ENCODE measurements at places on chromosomes 16 and 17. TPM values are rescaled to one million over a fixed set of nuclear protein-coding genes. Genes with fewer than 3 reads are reported as not detected.

Gene TERB1
- 0.10 TPM for total RNA-seq

- no peak for DNase-seq
Observed at GRCh38 chr16:58039829-58040495, 14.4 kb downstream of the MMP15 start.

GRCh38 chr17:39213852-39214251 lies 11.9 kb downstream of the STAC2 start:
- DNase-seq, result no peak

Gene TBC1D26
- 2.4 TPM for total RNA-seq

DNA sequence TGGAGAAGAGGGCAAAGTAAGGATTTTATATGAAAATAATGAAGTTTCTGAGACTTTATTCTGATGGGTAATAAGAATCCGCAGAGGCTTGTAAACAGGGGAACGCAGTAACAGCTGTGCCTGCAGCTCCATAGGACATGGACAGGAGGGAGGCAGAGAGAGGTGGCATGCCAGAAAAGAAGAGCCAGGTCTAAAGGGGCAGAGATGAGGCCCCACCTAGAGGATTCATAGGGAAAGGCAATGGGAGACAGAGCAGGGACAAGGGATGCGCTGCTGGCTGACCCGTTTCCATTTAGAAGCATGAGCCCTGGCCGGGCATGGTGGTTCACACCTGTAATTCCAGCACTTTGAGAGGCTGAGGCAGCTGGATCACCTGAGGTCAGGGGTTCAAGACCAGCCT lies 340.3 kb upstream of the CDH5 start:
- no peak for DNase-seq

- DNase-seq, result no peak
Observed at GRCh38 chr17:53527473-53527872, 295.3 kb upstream of the KIF2B start.

GRCh38 chr16:86195863-86196630 lies 297.1 kb downstream of the IRF8 start:
- peak; percentile 19 for DNase-seq

DNA sequence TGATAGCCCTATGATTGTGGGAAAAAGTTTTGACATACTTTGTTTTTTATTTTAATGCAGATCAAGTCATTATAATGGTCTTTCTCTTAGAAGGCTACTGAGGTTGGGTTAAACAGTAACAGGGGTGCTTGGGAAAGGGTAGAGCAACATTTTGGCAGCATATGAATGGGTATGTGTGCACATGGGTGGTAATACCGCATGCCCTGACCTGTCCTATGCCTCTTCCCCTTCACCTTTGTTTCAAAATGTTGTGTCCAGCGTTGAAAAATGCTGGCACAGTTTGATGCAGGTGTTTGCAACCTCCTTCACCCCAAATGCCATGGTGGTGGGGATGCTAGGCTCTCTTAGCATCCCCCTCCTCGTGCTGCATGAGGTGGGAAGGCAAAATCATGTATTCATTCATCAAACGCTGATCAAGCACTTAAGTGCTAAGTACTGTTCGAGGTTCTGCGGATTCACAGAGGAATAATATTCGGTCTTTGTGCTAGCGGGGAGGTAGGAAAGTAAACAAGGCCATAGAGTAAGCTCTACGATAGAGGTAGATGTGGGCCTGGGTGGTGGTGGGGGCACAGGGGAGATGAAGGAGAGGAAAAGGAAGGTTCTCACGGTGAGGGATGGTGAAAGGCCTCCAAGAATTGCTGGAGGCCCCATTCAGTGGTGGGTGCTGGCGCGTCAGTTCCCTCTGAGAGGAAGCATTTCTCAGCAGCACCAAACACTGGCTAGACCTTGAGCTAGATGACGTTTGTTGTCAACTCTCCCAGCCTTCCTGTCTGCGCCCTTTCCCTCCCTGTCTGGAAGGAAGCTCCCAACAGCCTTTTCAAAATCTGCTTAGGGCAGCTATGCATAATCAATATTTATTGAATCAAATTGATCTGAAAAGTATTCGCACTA lies 13.3 kb upstream of the MARCHF10 start:
- no peak for DNase-seq

- no peak for DNase-seq
Observed at GRCh38 chr17:2123375-2124251, 68.7 kb downstream of the HIC1 start.

- DNase-seq, result no peak
Observed at GRCh38 chr17:60330731-60331130, 61.2 kb downstream of the USP32 start.

Gene ZNF207
- 211 TPM for total RNA-seq

DNA sequence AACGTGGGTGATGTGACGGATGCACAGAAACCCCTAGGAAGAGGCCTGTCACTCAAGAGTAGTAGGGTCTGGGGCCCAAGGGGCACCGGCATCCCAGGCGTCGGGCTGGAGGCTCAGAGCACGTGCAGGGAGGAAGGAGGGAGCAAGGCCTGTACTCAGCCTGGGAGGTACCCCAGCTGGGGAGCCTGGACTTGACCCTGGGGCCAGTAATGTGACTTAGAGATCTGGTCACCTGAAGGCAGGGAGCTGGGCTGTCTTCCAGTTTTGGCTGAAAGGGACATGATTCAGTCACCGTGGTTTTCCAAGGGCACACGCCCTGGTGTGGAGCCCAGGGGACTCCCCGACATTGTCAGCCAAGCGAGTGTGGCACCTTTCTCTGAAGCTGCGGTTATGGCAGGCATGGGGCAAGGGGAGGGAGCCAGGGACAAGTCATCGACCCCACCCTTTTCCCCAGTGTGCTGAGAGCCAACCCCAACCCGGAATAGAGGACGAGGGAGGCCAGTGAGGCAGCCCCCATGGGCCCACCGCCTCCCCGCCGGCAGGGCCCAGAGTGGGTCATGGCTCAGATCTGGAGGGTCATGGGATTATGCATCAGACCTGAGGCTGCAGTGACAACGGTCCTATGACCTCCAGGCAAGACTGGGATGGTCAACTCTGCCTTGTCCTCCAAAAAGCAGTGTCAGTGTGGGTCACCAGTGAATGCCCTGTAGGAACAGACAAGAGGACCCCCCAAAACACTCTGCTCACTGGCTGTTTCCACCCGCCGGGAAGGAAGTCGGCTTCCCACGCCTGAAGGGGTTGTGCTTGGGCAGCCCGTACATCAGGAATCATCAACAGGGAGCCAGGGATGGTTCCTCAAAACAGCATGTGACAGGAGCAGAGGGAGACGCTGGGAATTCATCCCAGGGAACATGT lies 41.9 kb downstream of the MEAK7 start:
- DNase-seq, result no peak

DNA sequence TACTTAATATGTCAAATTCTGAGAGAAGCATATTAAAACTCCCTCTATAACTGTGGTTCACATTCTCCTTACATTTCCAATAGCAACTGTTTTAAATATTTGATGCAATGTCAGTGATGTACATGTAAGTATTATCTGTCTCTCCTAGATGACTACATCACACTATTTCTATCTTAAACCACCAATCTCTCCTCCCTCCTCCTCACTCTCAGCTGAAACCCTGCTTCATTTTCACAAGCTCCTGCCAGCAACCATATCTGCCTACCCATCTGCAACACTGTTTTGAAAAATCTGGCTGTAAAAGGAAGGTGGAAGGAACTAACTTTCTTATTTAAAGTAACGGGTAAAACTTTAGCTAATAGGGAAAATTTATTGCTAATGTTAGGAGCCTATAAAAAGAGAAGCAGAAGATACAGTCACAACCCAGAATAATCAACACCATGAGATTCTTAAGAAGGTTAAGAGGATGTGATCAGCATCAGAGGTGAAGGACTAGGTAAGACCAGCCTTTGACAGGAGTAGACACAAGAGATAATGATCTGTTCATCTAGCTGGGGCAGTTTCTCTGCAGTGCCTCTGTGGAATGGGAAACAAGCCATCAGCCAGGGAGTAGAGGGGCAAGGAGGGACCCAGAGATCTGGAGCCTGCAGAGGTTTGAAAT lies 31.0 kb downstream of the MYH10 start:
- no peak for DNase-seq

DNA sequence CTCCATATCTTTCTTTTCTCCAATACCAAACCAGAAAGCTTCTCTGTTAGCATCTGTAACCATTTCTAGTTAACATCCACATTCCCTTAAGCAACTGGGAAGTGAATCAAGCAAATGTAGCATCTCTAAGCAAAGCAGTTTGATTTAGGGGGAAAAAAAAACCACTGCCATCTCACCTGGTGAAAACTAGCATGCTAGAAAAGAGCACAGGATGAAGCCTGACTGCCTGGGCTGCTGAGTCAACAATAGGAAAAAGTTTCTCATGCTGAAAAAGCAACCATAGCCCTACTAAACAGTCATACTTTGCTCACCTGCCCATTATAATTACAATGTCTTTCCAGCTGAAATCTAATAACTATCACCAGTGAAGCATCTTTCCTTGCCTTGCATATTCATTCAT lies 139.3 kb downstream of the ANKFN1 start:
- DNase-seq, result no peak

Measured in endothelial cell (in vitro differentiated cells).